ENCODE measurements at places on chromosomes 5 and 9. TPM values are rescaled to one million over a fixed set of nuclear protein-coding genes. Genes with fewer than 3 reads are reported as not detected.

Gene PCDHGA1
- 0.05 TPM for total RNA-seq

Gene DRD1
- not detected for total RNA-seq

Gene SLC46A2
- total RNA-seq, result not detected

Gene GABRA1
- not detected for total RNA-seq

Gene MARCHF11
- total RNA-seq, result not detected

Gene GRXCR2
- total RNA-seq, result not detected

Gene IFNA21
- not detected for total RNA-seq

Gene C9
- not detected for total RNA-seq

Gene TAS2R1
- not detected for total RNA-seq

Gene PCDHGB5
- not detected for total RNA-seq

Gene HAPLN1
- not detected for total RNA-seq

Gene PCDHA1
- total RNA-seq, result not detected

Gene CCL27
- total RNA-seq, result not detected

Measured in activated CD4-positive, alpha-beta T cell treated with anti-CD3 and anti-CD28 coated beads, Interleukin-2, amount 10 ng/mL, durations not matched to agents 7 days and 5 days (primary cell).